ENCODE measurements at places on chromosomes 2 and 18.
A peak's percentile ranks its signal among the peaks of the same experiment; 100 is the strongest.

DNA sequence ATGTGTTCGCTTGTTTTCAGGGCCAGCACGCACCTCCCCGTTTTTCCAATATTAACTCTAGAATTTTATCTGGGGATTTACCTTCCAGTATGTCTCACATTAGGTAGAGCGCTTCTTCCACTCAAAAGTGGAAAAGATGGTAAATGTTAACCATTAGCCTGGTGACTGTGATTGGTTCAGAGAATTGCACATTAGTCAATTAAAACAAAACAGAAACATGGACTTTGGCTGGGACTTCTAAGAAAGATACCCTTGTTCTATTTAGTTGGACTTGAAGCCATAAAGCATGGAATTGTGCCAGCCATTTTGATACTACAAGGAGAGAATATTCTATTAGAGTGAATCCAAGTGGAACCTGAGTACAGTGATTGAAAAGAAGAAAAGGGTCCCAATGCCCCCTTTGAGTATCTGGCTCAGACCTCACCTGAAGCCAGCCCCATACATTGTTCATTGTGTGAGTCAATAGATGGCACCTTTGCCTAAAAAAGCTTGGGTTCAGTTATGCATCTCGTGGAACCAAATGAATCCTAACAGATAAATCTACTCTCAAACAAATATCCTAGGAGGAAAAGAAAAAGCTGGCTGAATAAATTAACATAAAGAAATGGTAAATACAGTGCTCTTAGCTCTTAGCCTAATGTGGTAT is 354.3 kb downstream of the IRS1 start:
- DNase-seq = no peak

DNA sequence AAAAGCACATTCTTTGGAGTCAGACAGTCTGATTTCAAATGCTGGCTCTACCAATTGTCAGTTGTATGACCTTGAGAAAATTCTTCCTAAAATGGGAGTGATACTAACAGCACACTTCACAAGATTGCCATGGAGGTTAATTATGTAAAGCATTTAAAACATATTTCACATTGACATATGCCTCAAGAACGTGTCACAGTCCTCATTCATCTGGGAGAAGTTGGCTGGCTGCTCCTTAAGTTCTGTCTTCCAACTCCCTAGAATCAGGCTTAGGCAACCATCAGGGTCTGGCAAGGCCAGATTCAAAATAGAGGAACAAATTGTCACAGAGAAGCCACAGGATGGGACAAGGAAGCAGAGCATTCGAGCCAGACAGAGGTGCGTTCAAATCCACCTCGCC is 228.0 kb upstream of the RND3 start:
- no peak for DNase-seq

DNA sequence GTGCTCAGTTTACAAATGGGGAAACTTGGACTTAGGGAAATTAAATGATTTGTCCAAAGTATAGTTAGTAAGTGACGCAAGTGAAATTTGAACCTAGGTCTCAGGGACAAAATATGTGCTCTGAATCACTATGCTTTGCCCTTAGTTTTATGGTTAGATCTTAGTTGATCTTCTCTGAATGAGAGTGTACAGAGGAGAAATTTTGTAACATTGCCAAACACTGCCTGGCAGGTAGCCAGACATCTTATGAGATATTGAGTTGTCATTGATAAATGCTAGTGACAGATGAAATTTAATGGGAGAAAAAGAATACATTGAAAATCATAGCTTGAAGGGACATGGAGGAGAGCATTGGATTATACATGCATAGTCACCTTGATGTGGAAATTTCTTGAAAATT is 91.4 kb downstream of the GALNT1 start:
- peak; percentile 2 for DNase-seq

GRCh38 chr2:67515538-67515937 is 118.4 kb downstream of the ETAA1 start:
- DNase-seq = no peak

GRCh38 chr2:3585261-3586109 is 9.4 kb upstream of the COLEC11 start:
- no peak for DNase-seq

DNA sequence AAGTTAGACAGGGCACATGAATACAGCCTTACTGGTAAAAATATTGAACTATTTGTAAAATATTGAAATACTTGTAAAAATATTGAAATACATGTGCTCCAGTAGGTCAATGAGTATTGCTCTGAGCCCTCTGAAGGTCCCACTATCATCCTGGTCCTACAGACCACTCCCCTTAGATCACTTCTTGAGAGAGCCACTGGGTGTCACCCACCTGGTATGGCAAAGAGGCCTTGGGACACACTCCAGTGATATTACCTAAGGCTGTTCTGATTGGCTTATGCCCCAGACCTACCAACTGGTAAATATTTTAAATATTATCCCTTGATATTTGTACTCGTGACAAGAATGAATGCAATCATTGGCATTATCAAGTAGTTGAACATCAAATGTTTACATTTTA is 5.0 kb downstream of the THSD7B start:
- DNase-seq = no peak

GRCh38 chr18:28125051-28125450 is 51.9 kb downstream of the CDH2 start:
- DNase-seq = no peak

DNA sequence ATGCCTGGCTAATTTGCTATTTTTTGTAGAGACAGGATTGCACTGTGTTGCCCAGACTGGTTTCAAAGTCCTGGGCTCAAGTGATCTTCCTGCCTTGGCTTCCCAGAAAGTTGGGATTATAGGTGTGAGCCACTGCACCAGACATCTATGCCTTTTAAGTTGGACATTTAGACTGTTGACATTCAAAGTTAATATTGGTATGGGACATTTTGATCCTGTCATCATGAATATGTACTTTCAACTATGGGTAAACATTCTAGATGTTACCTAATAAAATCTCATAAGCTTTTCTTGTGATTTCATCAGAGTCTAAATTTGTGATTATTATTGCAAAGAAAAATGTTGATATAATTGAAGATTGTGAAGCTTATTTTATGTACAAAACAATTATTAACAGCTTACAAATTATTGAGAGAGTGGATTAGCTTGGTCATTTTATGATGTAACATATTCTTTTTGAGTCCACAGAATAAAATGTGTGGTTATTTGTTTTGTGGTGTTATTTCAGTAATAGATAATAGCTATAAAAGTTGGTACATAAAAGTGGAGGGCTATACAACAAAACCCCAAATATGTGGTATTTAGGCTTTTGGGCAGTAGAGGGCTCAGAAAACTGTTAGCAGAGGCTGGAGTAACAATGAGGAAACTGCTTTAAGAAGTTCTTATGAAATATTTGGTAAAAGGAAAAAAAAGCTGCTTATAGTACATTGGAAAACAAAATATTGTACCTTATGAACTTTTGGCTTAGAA is 41.4 kb downstream of the STARD6 start:
- no peak for DNase-seq

DNA sequence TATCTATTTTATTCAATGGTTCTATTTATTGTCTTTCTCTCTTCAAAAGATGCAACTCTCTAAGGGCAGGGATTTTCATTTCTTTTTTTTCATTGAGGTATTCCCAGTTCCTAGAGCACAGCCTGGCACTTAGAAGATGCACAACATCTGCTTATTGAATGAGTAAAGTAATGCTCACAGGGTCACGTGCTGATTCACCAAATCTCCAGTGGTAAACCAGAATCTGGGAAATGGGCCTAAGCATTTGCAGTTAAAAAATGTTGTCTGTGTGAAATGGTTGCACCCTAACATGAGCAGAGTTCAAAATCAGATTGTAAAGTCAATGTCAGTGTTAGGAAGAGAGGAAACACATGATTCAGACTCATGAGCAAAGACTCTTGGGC is 15.8 kb downstream of the SLC8A1 start:
- no peak for DNase-seq

- no peak for DNase-seq
Measured at GRCh38 chr18:46415532-46416252, 241.3 kb downstream of the LOXHD1 start.

GRCh38 chr2:154978710-154979109 is 280.2 kb downstream of the KCNJ3 start:
- no peak for DNase-seq

- no peak for DNase-seq
Measured at GRCh38 chr2:15271276-15271675, 289.9 kb downstream of the NBAS start.

DNA sequence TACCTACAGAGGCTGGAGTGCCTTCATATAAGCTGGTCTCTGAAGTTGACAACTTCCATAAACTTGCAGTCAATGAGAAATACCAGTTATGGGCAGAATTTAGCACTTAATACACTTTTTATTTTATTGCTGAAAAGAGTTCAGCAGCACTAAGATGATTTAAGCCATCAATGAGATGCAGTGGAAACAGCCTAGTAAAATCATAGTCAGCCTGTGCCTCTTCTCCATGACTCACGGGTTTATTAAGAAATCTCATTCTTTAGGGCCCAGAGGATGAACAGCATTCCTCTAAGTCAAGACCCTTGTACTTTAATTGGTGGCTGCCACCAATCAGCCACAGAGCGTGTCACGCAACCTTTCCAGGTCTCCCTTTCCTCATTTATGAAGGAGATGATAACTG is 1357.9 kb upstream of the CELF4 start:
- no peak for DNase-seq

Data from epithelial cell of prostate (primary cell).